ENCODE measurements at places on chromosomes 6 and 20. TPM values are rescaled to one million over a fixed set of nuclear protein-coding genes. Genes with fewer than 3 reads are reported as not detected.

TMEM244 gene
- not detected for total RNA-seq

GRCh38 chr6:114419175-114419574, 76.4 kb upstream of the HS3ST5 start:
- peaks cover 24% of the 10 kb centered on the region for H3K4me1 ChIP-seq
- H3K27ac ChIP-seq: no peak overlapping the region
- no peaks in the 10 kb centered on the region for H3K36me3 ChIP-seq
- no peak overlapping the region for H3K4me3 ChIP-seq
- H3K27me3 ChIP-seq: no peaks in the 10 kb centered on the region

- H3K27me3 ChIP-seq: peaks cover 5% of the 10 kb centered on the region
- peak overlapping the region; percentile 98 for H3K27ac ChIP-seq
- no peak overlapping the region for H3K4me3 ChIP-seq
- H3K4me1 ChIP-seq: peaks cover 57% of the 10 kb centered on the region
- DNase-seq: peak; percentile 81
Measured at GRCh38 chr20:44646023-44646640, 5.4 kb downstream of the ADA start.

- no peak overlapping the region for H3K27ac ChIP-seq
- H3K4me1 ChIP-seq: peaks cover 7% of the 10 kb centered on the region
- DNase-seq: no peak
- no peak overlapping the region for H3K4me3 ChIP-seq
- no peaks in the 10 kb centered on the region for H3K36me3 ChIP-seq
Measured at GRCh38 chr6:25107218-25107617, 171.5 kb upstream of the RIPOR2 start.

DNA sequence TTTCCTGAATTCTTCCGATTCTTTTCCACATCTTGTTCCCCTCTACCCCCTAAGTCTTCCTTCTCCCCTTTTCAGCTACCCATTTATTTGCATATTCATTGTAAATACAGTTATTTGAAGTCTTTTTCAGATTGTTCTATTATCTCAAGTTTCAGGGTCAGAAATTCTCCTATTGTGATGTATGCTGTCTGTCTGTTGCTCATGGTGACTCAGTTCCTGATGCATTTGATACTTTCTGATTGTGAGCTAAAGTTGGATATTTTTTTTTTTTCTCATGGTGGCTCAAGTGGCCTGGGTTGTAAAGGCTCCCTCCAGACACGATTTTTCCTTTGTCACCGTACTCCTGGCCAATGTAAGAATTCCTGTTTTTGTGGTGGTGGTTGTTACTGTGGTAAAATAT, 4.9 kb upstream of the PI16 start:
- peaks cover 7% of the 10 kb centered on the region for H3K4me1 ChIP-seq
- no peaks in the 10 kb centered on the region for H3K27me3 ChIP-seq
- no peak for DNase-seq
- no peak overlapping the region for H3K27ac ChIP-seq

GRCh38 chr6:81148751-81149150, 603.7 kb downstream of the TENT5A start:
- no peaks in the 10 kb centered on the region for H3K27me3 ChIP-seq
- no peaks in the 10 kb centered on the region for H3K4me1 ChIP-seq
- H3K4me3 ChIP-seq: no peak overlapping the region
- no peaks in the 10 kb centered on the region for H3K36me3 ChIP-seq

DNA sequence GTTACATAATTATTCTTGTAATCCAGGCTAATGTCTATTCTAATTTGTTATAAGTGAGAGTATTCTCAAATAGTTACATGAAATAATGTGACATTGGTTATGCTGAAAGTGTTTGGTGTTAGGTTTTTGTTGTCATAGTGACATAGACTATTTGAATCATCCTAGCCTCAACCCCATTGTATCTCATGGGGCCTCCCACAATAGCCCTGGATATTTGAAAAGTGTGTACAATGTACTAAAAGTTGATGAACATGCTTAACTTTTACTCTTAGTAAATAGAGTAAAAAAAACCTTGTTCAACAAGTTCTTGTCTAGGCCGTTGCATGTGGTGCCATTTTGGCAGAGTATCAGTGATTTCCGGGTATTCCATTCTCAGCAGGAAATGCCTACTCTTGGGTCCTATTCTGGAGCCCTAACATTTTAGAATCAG, 83.0 kb downstream of the RTN4IP1 start:
- no peak overlapping the region for H3K4me3 ChIP-seq
- H3K27me3 ChIP-seq: no peaks in the 10 kb centered on the region
- DNase-seq: no peak

DNA sequence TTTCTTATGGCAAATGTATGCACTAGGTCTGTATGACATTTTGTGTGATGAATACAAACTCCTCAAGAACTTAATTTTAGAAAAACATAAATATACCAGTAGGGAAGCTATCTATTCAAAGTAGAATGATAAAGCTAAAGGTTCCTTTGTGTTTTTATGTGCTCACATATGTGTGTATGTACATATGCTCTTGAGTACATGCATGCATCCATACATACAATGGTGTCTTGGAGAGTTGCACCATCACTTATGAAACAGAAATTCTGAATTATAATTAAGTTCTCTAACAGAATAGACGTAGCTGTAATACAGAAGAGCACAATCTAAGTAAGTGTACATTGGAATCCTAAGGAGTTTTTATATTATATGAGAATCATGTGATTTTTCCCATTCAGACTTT, 2.3 kb downstream of the NKAIN2 start:
- H3K4me1 ChIP-seq: peaks cover 5% of the 10 kb centered on the region
- no peaks in the 10 kb centered on the region for H3K36me3 ChIP-seq
- peaks cover 79% of the 10 kb centered on the region for H3K27me3 ChIP-seq
- DNase-seq: no peak
- no peak overlapping the region for H3K4me3 ChIP-seq
